ENCODE measurements at places on chromosomes 2 and 18.

DNA sequence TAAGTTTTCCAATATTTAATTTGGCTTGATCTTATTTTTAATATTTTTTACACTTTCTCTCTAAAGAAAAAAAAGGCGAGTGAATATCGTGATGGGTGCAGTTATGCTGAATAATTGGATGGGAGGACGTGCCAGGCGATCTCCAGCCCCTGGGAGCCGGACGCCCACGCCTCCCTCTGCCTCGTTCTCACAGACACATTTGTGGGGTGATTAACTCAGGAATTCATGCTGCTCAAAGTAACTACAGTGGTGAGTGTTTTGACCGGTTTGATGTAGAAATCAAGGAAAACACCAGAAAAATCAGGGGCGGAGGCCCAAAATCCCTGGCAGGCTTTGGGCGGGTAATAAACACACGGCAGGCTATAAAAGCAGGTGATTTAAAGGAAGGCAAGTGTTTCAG, 736.8 kb upstream of the SALL3 start:
- no peak for DNase-seq

GRCh38 chr18:68417166-68417799, 297.6 kb downstream of the TMX3 start:
- no peak for DNase-seq

DNA sequence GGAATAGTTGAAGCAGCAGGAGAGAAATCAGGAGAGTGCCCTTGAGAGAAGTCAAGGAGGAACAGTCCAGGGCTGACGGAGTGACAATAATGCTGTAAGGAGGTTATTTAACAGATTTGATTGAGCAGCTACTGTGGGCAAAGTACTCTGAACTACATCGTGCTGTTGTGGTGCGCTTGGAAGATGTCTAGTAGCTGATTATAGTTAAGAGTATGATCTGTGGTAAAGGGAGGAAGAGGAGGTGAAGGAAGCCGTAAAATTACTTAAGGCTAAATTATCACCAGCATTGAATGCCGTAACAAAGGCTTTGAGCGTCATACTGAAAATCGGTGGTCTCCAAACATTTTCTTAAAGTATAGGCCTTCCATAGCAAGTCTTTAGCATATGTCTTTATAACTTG, 4.5 kb downstream of the PCBP1 start:
- DNase-seq: no peak

- DNase-seq: peak; percentile 17
Observed at GRCh38 chr2:182540252-182540651, 113.4 kb upstream of the PDE1A start.

- no peak for DNase-seq
Observed at GRCh38 chr2:11716689-11717321, 29.6 kb upstream of the LPIN1 start.

GRCh38 chr2:42013409-42013808, 34.4 kb upstream of the PKDCC start:
- DNase-seq: no peak
